ENCODE measurements at places on chromosomes 3 and 15.

DNA sequence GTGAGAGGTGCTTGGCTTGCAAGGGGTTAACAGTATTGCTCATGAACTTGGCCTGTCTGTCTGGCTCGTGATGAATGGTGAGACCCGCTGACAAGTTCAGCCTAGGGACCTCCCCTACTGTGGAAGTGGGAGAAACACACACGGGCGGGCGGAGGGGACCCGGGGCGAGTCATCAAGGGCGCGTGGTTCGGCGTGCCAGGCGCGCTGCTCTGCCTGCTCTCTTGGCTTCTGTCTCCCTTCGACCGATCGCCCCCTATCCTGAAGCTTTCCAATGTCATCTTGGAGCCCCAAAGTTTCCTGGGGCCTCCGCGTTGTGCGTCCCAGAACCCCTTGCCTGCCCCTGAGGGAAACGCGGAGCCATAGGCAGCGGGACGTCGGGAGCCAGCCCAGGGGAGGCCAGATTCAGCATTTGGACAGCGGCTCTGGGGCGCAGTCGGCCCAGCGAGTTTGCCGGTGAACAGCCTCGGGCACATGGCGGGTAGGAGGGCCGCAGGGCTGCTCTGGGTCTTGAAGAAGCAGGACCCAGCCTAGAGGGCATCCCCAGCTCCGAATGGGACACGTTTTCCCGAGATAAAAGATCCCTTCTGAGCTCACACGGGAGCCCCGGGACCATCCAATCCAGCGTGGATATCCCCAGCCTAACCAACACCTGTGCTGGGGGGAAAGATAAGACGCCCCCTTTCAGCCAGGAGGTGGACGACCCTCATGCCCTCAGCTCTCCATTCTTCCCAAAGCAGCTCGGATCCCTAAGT, 27.0 kb upstream of the POLG start:
- DNase-seq: no peak

GRCh38 chr3:177461765-177462164, 264.5 kb upstream of the TBL1XR1 start:
- no peak for DNase-seq

DNA sequence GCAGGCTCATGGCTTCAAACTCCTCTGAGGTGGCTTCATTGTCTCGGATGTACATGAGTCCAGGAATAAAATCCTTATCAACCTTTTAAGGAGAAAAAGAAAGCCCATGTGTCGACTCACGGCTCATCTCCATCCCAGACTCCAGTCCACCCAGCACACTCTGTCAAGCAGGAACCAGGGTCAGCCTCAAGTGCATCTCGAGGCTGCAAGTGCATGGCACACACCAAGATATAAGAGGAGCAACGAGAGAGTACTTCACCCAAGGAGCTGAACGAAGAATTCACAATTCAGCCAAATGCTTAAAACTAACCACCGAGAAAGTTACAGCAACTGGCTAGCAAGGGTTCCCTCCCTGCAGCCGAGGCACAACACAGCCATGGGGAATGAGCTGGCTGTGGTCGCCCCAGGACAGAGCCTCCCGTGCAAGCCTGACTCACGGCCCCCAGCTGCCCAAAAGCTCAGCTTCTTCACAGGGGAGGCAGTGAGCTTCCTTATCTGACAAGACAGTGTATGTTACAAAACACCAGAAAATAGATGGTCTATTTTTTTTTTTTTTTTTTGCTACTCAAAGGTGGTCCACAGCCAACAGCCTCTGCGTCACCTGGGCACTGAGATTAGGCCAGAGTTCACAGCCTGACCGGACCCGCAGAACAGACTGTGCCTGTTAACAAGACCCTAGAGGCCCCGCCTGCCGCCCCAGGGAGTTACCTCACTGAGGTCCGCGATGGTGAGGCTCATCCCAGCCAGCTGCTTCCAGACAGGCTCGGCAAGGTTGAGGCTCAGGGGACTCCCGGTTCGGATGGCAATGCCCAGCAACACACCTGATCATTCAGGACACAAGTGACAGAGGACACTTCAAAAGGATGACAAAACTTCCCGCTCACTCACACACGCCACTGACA, 15.9 kb upstream of the OCA2 start:
- no peak for DNase-seq

GRCh38 chr3:183464480-183464879, 36.1 kb upstream of the MCF2L2 start:
- DNase-seq: no peak

GRCh38 chr15:28122038-28122949, 23.2 kb upstream of the OCA2 start:
- no peak for DNase-seq

DNA sequence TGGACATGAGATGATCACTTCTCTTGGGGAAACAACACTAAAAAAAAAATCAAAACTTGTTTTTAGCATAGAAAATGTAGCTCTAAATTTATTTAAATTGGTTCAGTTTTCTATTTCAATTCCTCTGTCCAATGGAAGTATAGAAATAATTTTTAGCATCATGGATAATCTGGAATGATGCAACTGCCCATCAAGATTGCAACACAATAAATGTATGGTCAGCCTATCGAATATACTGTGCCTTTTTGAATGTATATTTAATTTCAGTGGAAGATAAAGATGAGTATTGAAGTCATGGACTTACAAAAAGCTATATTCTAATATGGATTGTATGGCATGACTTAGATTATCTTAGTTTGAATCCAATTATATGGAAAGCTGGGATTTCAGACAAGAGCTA, 906.7 kb downstream of the IGSF11 start:
- no peak for DNase-seq

DNA sequence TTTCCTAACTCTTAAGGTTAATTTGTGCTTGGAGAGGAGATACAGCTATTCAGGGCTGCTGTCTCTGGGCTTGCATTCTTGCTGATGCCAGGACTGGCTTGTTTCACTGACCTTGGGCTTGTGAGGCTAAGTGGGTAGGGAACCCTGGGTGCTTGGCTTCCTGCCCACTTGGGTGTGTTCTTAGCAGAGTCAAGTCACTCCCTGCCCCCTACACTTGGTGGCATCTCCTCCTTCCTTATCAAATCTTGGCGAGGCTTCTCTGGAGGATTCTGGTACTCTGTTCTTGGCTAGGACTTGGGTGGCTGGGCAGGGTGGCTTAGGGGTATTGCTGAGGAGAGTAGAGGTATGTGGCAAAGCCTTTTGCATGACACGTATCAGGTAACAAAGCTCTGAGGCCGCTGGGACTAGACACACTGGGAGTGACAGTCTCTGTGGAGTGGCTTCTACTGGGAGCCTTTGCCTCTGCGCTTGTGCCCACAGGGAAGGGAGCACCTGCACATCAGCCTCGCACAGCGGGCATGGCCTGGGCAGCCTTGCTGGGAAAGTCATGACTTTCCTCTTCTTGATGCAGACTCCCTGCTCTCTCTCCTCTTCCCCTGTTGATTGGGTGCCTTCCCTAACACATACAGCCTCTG, 41.8 kb downstream of the CHCHD6 start:
- no peak for DNase-seq

- no peak for DNase-seq
Measured at GRCh38 chr3:185335799-185336198, 27.1 kb upstream of the MAP3K13 start.

- DNase-seq: no peak
Measured at GRCh38 chr3:166199491-166199890, 362.3 kb upstream of the BCHE start.

GRCh38 chr3:185172086-185173049, 19.5 kb upstream of the C3orf70 start:
- DNase-seq: no peak

DNA sequence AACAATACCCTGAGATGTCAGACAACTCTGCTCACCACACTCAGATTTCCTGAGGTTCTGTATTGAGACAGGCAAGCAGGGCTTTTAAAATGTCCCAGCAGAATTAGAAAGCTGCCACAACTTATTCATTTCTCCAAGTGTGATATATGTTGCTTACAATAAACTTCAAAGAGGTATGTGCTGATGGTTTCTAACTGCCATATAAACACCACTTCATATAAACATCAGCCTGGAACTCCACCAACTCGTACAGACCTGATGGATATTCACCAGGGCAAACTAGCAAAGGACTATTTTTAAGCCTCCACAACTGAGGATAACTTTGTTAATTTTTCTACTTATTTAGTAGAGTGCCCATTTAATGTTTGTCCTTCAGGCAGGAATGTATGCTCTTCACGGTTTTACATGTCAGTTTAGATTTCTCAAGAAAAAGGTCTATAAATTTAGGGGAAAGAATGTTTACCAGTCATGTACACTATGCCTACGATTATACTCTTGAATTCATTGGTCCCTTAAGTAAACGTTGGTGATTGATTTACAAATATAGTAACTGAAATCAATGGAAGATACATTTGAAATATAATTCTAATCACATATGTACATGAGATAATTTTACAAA, 109.6 kb upstream of the ABI3BP start:
- DNase-seq: no peak

- DNase-seq: no peak
Measured at GRCh38 chr15:65769482-65769881, 22.6 kb downstream of the DENND4A start.

DNA sequence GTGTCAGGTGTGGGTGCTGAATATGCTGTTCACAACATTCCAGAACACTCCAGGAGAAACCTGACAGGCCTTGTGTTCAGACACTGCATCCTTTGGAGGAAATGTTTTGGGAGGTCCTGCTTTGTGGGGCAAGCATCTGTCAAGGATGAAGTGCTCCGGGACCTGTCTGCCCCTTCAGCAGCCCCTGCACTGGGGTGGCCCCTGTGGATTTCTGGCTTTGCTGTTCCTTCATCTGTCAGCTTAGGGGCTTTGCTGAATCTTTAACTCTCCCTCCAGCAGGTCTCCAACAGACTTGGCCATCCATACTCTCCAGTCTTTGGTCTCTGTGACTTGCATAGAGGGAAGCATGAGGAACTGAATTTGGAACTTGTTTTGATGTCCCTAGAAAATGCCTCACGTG, 3.1 kb downstream of the PRR23E start:
- DNase-seq: no peak
